Stimulated activated effector memory CD8-positive, alpha-beta T cell treated with anti-CD3 and anti-CD28 coated beads, Interleukin-12 subunit alpha, Interleukin-12 subunit beta, amount 100 ng/mL, for 72 hours (primary cell): ENCODE measurements at places on chromosomes 13 and 19.
A peak's percentile ranks its signal among the peaks of the same experiment; 100 is the strongest.

DNA sequence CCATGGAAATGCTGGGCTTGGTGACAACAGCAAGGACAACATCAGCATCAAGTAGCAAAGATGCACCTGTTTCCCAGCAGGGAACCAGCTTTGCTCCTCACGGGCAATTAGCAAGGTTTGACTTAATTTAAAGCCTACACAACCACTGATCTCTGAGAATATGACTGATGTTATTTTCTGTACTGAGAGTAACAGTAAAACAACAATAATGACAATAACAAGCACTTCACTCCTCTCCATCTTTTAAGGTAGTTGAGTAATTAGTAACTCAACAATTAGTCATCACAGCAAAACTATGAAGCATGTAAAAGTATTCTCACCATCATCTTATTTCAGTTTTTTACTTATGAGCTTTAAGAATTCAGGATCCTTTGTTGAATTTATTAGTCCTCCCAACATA lies 37.3 kb downstream of the ENOX1 start:
- DNase-seq: no peak

DNA sequence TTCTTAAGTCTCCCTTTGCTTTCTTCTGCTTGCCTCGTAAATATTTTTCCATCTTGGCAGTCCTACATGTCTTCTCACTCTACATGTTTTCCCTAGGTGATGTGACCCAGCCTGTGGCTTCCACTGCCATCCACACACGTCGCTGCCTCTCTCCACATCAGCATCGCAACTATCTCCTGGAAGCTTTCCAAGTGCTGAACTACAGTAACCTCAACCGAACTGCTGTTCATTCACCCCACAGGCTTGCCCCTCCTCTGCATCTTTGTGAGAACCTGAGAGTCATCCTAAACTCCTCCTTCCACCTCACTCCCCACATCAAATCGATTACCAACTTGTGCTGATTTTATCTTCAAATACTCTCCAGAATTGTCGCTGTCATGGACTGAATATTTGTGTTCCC lies 41.2 kb upstream of the USPL1 start:
- no peak for DNase-seq

GRCh38 chr13:98097749-98098148 lies 45.1 kb upstream of the FARP1 start:
- DNase-seq: no peak

DNA sequence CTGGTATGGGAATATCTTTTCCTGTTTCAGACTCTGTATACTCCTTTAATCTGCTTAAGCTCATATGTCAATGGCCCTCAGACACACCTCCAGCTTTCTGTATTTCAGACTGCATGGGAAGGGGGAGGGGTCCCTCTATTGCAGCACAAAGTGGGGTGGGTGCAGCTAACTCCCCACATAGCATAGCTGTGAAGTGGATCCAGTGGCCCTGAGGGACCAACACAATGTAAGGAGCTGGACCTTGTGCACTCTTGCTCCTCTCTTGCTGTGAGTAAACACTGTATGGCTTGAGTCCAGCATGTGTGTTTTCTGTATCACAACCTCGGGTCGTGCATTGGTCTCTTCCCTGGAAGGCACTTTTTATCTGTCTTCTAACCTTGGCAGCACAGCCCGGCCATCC lies 669.9 kb downstream of the PCDH9 start:
- no peak for DNase-seq

DNA sequence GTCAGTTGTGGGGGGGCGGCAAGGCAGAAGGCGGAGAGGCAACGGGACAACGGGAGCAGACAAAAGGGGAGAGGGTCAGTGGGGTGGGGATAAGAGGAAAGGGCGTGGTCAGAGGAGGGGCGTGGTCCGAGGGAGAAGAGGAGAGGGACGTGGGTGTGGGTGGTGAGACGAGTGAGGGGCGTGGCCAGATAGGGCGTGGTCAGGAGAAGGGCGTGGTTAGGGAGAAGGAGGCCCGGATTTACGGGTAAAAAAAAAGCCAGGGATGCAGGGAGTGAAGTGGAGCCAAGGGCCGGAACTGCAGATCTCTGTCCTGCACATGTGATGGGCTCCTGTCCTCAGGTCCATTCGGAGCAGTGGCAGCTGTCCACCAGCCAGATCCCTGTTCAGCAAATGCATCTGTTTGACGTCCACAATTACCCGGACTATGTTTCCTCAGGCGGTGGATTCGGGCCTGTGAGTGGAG lies 21.5 kb downstream of the CPT1C start:
- DNase-seq: no peak

DNA sequence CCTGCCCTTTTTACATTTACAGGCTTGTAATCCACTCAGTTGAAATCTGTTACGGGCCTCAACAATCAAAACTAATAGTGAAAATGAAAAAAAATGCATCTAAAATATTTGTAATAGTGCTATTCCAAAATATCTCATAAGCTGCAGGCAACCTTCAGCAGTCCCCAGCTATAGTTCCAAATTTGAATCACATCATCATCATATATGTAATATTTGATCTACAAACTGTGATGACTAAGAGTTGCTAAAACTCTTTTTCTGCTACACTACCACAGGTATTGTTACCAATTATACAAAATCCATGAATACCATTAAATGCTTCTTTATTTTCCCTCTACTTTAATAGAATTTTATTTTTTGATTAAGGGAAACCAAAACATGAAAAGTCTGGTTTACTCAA lies 121.4 kb upstream of the RFC3 start:
- no peak for DNase-seq

DNA sequence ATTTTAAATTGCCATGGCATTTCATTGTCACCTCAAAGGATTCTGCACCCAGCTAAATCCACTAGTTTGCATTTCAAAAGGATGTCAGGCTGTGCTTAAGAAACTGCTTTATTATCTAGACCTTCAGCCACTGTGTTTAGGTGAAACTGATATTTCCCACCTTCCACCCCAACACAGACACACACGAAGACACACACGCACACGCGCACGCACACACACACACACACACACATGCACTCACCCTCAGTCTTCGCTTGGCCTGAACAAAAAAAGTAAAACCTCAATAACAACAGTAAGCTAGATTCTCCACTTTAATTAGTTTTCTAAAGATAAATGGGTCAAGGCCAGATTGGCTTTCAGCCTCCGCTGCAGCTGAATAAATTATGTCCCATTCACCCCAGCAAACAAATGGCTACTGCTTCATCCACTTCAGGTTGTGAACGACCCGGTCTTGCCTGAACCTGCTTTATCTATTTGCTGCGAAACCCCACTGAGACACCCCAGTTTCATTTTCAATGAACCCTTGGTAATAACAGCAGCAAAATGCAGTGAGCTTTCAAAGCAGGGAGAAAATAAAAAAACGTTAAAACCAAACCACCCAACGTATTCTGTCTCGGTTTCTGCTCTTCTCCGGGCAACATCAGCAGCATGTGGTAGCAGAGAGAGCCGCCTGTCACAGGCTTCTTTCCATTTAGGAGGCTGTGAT lies 166.8 kb downstream of the DCT start:
- peak; percentile 56 for DNase-seq

DNA sequence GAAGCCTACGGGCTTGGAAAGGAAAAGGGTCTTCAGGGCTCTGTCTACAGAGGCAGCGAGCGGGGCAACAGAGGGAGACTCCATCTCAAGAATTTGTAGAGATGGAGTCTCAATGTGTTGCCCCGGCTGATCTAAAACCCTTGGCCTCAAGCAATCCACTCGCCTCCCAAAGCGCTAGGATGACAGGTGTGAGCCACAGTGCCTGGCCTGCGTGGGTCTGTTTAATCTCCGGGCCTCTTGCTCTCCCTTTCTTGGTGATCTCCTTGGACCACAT lies 8.1 kb downstream of the RPS9 start:
- DNase-seq: no peak

- no peak for DNase-seq
Measured at GRCh38 chr19:4319067-4319718, 14.8 kb downstream of the FSD1 start.

DNA sequence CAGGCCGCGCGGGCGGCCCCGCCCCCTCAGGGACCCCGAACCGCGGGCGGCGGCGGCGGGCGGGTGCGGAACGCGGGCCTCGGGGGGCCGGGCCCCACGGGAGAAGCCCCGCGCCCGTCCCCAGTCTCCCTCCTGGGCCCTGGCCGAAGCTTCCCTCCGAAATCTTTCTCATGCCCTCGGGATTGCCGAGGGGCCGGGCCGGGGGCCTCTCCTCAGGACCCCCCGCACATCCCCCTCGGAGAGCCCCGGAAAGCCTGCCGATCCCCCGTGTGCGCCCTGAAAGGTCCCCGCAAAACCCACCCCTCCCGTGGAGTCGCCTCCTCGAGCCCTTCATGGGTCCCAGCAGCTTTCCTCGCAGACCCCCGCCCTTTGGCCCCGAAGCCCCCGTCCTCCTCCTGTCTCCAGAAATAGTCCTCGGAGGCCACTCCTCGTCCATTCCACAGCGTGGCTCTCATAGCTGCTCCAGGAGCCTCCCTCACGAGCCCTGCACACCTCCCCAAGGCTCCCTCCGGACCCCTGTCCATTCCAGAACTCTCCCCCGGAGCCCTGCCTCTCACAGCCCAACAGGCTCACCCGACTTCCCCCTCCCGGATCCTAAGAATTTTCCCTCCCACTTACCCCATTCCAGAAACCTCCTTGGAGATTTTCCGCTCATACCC lies 555 bp downstream of the SAMD4B start:
- no peak for DNase-seq

- no peak for DNase-seq
Measured at GRCh38 chr13:36717966-36718545, 44.2 kb downstream of the SERTM1 start.

GRCh38 chr13:75299913-75300862 lies 181.8 kb downstream of the TBC1D4 start:
- DNase-seq: no peak

GRCh38 chr19:8138201-8138600 lies 11.2 kb downstream of the FBN3 start:
- DNase-seq: no peak

DNA sequence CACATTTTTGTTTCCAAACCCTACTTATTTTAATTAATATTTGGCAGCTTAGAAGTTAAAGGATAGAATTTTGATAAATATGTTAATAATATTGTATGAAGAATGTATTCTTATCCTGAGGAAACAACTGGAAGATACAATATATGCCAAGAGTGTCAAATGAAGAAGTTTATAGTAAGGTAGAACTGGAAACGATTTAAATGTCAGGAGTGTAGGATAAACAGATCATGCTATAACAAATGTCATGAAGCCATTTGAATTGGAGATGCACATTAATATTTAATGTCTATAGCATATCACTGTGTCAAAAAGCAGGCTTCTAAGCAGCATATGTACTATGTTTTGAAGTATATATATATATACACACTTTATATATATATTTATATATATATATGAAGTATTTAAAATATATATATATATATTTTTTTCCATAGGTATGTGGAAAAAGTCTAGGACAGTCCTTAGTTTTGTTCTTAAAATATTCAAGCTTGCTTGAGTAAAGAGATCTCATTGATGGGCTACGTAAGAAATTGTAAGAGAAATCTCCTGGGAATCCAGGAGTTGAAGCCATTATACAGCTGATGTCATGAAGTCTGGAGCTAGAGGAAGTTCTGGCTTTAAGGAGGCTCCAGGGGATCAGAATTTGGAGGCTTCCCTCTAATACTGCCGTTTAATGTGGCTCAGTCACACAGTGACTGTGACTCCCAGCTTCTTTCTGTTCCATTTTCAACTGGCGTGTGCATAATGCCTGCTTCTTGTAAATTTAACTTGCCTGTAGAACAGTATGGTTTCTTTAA lies 79.9 kb upstream of the MYCBP2 start:
- no peak for DNase-seq
